ENCODE measurements at places on chromosomes 1 and 21. TPM values are rescaled to one million over a fixed set of nuclear protein-coding genes. Genes with fewer than 3 reads are reported as not detected.

DNA sequence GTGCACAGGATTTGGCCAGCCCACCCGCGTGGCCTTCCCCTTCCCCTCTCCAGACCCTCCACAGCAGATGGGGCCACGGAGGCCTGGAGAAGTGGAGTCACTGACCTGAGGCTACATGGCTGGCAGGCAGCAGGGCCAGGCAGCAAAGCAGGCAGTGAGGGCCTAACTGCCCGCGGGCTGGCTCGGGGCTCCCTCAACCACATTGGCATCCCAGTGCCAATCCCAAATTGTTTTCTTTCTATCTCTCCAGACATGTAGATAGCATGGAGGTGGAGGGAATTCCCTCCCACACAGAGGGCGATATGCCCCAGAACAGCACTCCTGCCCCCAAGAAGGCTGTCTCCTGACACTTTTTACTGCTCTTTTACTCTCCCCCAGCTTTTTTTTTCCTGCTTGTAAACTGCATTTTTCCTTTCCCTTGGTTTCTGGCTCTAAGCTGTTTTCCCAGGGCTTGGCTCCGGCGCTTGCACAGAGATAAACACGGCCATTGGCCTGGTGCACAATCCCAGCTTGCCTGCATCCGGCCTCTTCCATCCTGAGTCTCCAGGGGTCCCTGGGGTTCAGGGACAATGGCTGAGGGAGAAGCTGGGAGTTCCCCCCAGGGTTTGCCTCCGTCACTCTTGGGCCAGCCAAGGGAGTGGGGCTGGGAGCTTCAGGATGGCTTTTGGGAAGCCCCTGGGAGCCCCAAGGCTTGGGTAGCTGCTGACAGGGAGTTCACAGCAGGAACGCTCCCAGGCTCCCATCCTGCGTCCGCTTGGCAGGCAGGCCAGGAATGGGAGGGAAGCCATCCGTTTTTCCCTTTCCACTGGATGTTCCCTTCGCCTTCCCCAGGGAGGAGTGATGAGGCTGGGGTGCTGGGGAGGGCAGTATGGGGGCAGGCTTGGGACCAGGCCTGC is 7.0 kb downstream of the EPHX1 start:
- DNase-seq: no peak

- no peak for DNase-seq
Observed at GRCh38 chr21:42493109-42494060, 2.6 kb downstream of the RSPH1 start.

GRCh38 chr1:23103001-23103889 is 65.4 kb downstream of the LUZP1 start:
- DNase-seq: no peak

The CSF1 gene
- total RNA-seq: 79.8 TPM

- DNase-seq: no peak
Observed at GRCh38 chr1:188065917-188066316, 1237.2 kb downstream of the PLA2G4A start.

GRCh38 chr1:156823210-156823790 is 6.7 kb upstream of the SH2D2A start:
- peak; percentile 9 for DNase-seq

The RAB3B gene
- total RNA-seq: not detected

The SLC39A1 gene
- 120 TPM for total RNA-seq

DNA sequence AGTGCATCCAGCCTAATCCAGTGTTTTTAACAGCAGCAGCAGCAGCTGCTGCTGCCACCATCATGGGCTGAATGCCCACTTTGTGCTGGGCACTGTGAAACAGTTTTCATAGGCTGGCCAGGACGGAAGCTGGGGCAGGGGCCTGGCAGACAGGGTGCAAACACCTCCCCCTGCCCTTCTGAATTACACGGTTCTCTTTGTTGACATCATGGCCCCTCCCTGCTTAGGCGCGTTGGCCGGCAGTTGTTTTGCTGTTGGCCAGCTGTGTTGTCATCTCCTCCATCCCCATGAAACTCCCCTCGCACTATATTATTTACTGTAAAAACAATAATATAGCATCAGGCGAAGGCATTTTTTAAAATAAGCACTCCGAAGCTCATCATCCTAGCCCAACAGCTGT is 33.1 kb downstream of the PTPRU start:
- DNase-seq: no peak

- DNase-seq: no peak
Observed at GRCh38 chr1:5478961-5479360, 513.3 kb downstream of the NPHP4 start.

The HHIPL2 gene
- total RNA-seq: not detected

The CLEC20A gene
- not detected for total RNA-seq

The TBX15 gene
- 0.64 TPM for total RNA-seq

DNA sequence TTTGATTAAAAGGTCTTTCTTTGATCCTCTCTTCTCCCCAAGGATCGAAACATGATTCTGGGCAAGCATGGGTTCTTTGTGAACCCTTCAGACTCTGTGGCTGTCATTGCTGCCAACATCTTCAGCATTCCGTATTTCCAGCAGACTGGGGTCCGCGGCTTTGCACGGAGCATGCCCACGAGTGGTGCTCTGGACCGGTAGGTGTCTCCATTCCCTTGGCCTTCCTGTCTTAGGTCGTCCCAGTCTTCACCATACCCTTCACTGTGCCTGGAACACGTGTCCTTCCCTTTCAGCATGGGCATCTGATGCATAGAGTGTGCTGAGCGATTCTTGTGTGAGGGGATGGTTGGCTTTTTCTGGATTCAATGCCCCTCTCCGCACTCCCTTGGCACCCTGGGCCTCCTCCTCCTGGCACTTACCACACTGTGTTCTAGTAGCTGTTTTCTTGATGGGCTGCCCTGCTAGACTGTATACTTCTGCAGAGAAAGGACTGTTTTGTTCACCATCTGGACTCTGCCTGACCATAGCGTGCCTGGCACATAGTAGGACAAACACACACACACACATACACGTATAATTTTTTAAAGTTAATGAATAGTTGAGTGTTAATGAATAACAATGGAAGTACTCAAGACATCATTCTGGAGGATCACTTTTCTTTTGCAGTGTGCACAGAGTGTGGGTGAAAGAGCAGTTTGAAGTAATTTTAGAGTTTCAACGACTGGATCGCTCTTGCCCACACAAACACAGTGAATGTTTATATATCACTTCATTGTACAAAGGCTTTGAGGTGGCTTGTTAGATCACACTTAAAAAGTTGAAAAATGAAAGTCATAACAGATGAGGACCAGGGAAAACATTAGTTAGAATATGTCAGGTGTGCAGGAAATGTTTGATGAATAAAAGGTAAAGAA is 43.2 kb downstream of the PGM1 start:
- no peak for DNase-seq

The ZYG11A gene
- total RNA-seq: not detected

The SLAMF9 gene
- total RNA-seq: not detected

- no peak for DNase-seq
Observed at GRCh38 chr1:1361982-1362423, 3.6 kb upstream of the MXRA8 start.

DNA sequence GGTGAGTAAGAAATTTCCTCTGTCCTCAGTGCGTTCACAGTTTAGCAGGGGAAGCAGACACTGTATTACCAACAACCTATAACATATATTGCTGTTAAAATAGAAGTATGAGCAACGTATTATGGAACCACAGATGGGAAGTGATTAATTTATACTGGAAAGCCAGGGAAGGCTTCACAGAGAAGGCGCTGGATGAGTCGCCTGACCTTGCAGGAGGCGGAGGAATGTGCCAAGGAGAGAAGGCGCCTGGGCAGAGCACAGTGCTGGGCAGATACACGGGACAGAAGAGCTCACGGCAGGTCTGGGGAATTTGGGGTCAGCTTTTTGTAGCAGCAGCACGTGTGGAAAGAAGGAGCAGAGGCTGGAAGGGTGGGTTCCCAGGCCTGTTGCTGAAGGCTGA is 116.3 kb downstream of the DHRS3 start:
- no peak for DNase-seq

The SPRR1A gene
- total RNA-seq: not detected

DNA sequence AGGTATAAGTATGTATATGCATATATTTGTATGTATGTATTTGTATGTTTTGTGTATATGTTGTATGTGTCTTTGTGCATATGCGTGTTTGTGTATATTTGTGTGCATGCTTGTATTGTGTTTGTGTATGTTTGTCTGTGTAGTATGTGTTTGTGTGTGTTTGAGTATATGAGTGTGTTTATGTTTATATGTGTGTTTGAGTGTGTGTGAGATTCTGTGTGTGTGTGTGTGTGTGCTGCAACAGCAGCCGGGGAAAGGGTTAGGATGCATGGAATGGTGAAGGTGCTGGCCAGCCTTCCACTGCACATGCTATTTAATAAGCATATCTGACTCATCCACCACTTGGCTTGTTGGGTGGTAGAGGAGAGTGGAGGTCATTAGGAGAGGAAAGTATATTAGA is 46.6 kb upstream of the RAB4A start:
- DNase-seq: no peak

The MIXL1 gene
- total RNA-seq: not detected

DNA sequence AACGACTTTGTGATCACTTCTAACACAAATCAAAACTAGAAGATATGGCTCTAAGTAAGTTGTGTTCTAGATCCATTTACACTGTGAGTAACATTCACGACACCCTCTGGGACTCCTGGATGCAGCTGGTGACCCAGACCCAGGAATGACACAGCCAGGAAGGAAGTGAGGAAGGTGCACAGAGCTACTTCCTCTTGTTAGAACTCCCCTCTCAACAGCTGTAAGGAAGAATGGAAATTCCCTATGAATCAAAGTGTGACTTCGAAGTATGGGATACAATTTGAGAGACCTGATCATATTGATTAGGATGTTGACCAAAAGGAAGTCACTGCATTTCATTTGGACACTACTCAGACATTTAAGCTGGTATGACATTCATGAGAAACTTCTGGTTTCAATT is 185.3 kb downstream of the NRIP1 start:
- no peak for DNase-seq

DNA sequence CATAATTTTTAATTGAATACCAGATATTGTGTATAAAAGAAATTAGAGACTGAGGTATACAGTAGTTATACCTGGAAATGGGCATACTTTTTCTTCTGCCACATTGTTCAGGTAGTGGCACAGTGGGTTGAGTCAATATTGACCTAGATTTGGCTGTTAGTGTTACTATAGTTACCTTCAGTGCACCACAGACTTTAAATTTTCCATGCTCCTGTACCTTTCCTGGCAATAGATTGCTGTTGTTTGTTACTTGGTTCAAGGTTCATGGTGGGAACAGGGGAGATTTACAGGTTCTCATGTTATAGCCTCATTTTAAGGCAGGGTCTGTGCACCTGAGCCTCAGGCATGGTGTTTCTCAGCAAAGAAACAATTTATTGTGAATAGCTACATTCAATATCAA is 218.7 kb downstream of the LBR start:
- no peak for DNase-seq

DNA sequence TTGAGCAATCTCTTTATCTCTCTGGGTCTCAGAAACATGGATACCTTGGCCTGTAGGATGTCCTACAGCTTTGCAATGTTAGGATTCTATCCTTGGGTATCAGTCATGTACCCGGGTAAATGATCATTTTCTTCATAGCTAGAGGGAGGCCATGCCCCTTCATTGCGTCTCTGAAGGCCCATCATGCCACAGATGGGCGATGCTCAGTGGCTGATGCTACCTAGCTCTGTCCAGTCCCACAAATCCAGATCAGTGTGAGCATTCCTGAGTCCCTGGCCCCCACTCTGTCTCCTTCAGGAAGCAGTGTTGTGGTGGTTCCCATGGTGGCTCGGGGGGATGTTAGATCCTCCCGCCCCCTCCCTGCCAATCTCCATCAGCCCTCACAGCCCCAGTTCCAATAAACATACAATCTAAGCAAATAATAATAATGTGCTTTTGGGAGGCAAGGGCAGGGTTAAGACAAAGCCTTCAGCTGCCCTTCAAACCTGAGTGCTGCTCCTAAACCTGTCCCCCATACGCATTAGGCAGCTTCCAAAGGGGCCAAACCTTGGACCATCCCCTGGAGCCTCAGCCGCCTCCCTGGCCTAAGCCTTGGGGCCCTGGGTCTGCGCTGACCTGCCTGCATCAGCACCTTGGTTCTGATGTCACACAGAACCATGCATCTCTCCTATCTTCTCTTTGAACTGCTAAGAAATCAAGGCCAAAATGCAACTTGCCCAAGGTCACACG is 681 bp upstream of the GPR61 start:
- DNase-seq: no peak

- no peak for DNase-seq
Observed at GRCh38 chr1:90729504-90730242, 12.6 kb upstream of the BARHL2 start.

Data from upper lobe of right lung (tissue), 1 donor.